Esophagus muscularis mucosa (tissue), 4 donors: ENCODE measurements at places on chromosomes 7 and 10. TPM values are rescaled to one million over a fixed set of nuclear protein-coding genes. Genes with fewer than 3 reads are reported as not detected.

GRCh38 chr10:69881202-69881601 lies 79.5 kb downstream of the COL13A1 start:
- H3K27ac ChIP-seq = no peak overlapping the region
- H3K27me3 ChIP-seq = no peaks in the 10 kb centered on the region
- H3K4me1 ChIP-seq = no peaks in the 10 kb centered on the region
- H3K4me3 ChIP-seq = no peak overlapping the region
- no peaks in the 10 kb centered on the region for H3K36me3 ChIP-seq
- DNase-seq = no peak

GRCh38 chr10:106520698-106521097 lies 643.8 kb downstream of the SORCS1 start:
- DNase-seq = no peak
- no peaks in the 10 kb centered on the region for H3K4me1 ChIP-seq
- no peaks in the 10 kb centered on the region for H3K27me3 ChIP-seq
- no peak overlapping the region for H3K27ac ChIP-seq
- H3K4me3 ChIP-seq = no peak overlapping the region

DNA sequence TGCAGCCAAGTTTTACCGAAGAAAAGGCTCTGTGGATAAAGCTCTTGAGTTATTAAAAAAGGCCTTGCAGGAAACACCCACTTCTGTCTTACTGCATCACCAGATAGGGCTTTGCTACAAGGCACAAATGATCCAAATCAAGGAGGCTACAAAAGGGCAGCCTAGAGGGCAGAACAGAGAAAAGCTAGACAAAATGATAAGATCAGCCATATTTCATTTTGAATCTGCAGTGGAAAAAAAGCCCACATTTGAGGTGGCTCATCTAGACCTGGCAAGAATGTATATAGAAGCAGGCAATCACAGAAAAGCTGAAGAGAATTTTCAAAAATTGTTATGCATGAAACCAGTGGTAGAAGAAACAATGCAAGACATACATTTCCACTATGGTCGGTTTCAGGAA lies 10.6 kb downstream of the IFIT1 start:
- no peaks in the 10 kb centered on the region for H3K27me3 ChIP-seq
- no peak overlapping the region for H3K4me3 ChIP-seq
- H3K36me3 ChIP-seq = peaks cover 10% of the 10 kb centered on the region
- no peak for DNase-seq
- H3K4me1 ChIP-seq = peaks cover 14% of the 10 kb centered on the region
- no peak overlapping the region for H3K27ac ChIP-seq

Gene SLC26A3
- 12.0 TPM for total RNA-seq

Gene NEURL1
- total RNA-seq = 0.39 TPM
